ENCODE measurements at places on chromosomes 11 and 22.
A peak's percentile ranks its signal among the peaks of the same experiment; 100 is the strongest.

- H3K27me3 ChIP-seq = peaks cover 71% of the 10 kb centered on the region
- DNase-seq = no peak
- H3K4me1 ChIP-seq = no peaks in the 10 kb centered on the region
- peaks cover 1% of the 10 kb centered on the region for H3K36me3 ChIP-seq
- no peak overlapping the region for H3K4me3 ChIP-seq
Measured at GRCh38 chr11:34366522-34366921, 8.7 kb upstream of the ABTB2 start.

- peaks cover 72% of the 10 kb centered on the region for H3K27me3 ChIP-seq
- H3K36me3 ChIP-seq = no peaks in the 10 kb centered on the region
- no peak overlapping the region for H3K27ac ChIP-seq
- peak; percentile 12 for DNase-seq
Measured at GRCh38 chr11:2276280-2277007, 6.1 kb upstream of the ASCL2 start.

- peaks cover 44% of the 10 kb centered on the region for H3K4me1 ChIP-seq
- no peak overlapping the region for H3K4me3 ChIP-seq
- peaks cover 48% of the 10 kb centered on the region for H3K36me3 ChIP-seq
- no peaks in the 10 kb centered on the region for H3K27me3 ChIP-seq
- peak overlapping the region; percentile 52 for H3K27ac ChIP-seq
Measured at GRCh38 chr11:128804481-128804880, 62.6 kb downstream of the KCNJ1 start.

- peak overlapping the region; percentile 16 for H3K27ac ChIP-seq
- DNase-seq = no peak
- peaks cover 52% of the 10 kb centered on the region for H3K4me1 ChIP-seq
- peaks cover 71% of the 10 kb centered on the region for H3K36me3 ChIP-seq
Measured at GRCh38 chr11:121559606-121560200, 106.9 kb upstream of the SORL1-AS1 start.

GRCh38 chr11:59953463-59954218 lies 10.2 kb upstream of the OOSP4A start:
- peaks cover 60% of the 10 kb centered on the region for H3K27me3 ChIP-seq
- no peaks in the 10 kb centered on the region for H3K4me1 ChIP-seq
- H3K27ac ChIP-seq = no peak overlapping the region

- H3K27me3 ChIP-seq = no peaks in the 10 kb centered on the region
- DNase-seq = no peak
- H3K4me3 ChIP-seq = no peak overlapping the region
- no peaks in the 10 kb centered on the region for H3K36me3 ChIP-seq
Measured at GRCh38 chr11:15523543-15523942, 408.8 kb downstream of the INSC start.

DNA sequence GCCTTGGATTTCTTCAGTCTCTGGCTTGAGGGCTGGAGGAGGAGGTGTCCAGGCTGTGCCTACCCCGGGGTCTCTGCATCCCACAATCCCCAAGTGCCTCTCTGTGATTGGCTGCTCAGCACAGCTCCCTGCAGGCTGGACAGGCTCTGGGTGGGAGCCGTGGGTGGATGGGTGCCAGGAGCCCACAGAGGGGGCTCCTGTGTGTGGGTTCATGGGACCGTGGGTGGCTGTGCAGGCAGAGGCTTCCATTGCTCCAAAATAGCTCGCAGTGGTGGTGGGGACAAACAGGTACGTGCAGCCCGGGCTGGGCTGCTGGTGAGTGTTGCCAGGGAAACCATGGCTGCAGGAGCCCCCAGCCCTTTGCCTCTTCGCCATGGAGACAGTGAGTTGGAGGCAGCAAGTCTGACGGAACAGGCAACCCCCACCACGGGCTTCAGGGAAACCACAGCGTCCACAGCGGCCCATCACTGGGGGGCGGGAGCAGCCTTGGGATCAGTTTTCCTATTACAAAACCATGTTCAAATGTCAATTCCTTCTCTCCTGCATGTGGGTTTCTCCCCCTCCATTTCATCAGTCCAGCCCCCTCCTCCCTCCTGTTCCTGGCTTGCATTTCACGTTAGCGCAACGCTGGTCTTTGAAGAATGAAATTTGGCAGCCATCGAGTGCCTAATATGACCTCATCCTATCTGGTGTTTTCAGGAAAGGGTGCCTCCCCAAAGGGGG lies 155.2 kb downstream of the TRIM29 start:
- peaks cover 77% of the 10 kb centered on the region for H3K27me3 ChIP-seq
- H3K36me3 ChIP-seq = peaks cover 1% of the 10 kb centered on the region
- no peak overlapping the region for H3K4me3 ChIP-seq
- H3K27ac ChIP-seq = no peak overlapping the region
- no peak for DNase-seq
